ENCODE measurements at places on chromosomes 5 and 9. TPM values are rescaled to one million over a fixed set of nuclear protein-coding genes. Genes with fewer than 3 reads are reported as not detected.

Gene LHX2
- 0.63 TPM for total RNA-seq

Gene SLC6A19
- not detected for total RNA-seq

Gene TARS1
- 469 TPM for total RNA-seq

Gene PRRX2
- total RNA-seq: not detected

Gene RNF183
- total RNA-seq: not detected

Gene CCNO
- 10.6 TPM for total RNA-seq

Gene CORO2A
- total RNA-seq: 3.4 TPM

Gene ARHGEF28
- 27.2 TPM for total RNA-seq

Gene RASGRF2
- not detected for total RNA-seq

Gene BTNL3
- total RNA-seq: not detected
